Activated naive CD4-positive, alpha-beta T cell treated with anti-CD3 and anti-CD28 coated beads for 36 hours (primary cell): ENCODE measurements at places on chromosomes 2 and 18. TPM values are rescaled to one million over a fixed set of nuclear protein-coding genes. Genes with fewer than 3 reads are reported as not detected.
A peak's percentile ranks its signal among the peaks of the same experiment; 100 is the strongest.

GRCh38 chr2:135945526-135945925 is 39.9 kb downstream of the DARS1 start:
- peaks cover 48% of the 10 kb centered on the region for H3K36me3 ChIP-seq
- H3K27ac ChIP-seq: no peak overlapping the region
- no peak overlapping the region for H3K4me3 ChIP-seq
- no peaks in the 10 kb centered on the region for H3K27me3 ChIP-seq
- DNase-seq: no peak

GRCh38 chr2:70793450-70793849 is 3.0 kb upstream of the FIGLA start:
- H3K36me3 ChIP-seq: no peaks in the 10 kb centered on the region
- H3K27ac ChIP-seq: no peak overlapping the region
- H3K27me3 ChIP-seq: peaks cover 29% of the 10 kb centered on the region
- no peak for DNase-seq
- no peak overlapping the region for H3K4me3 ChIP-seq

- no peak overlapping the region for H3K27ac ChIP-seq
- H3K36me3 ChIP-seq: no peaks in the 10 kb centered on the region
- DNase-seq: no peak
- H3K27me3 ChIP-seq: no peaks in the 10 kb centered on the region
- no peak overlapping the region for H3K4me3 ChIP-seq
- H3K4me1 ChIP-seq: no peaks in the 10 kb centered on the region
These were observed 797.0 kb upstream of the CHAC2 start for GRCh38 chr2:52970642-52971041.

- no peak for DNase-seq
- no peak overlapping the region for H3K4me3 ChIP-seq
- H3K27ac ChIP-seq: no peak overlapping the region
- no peaks in the 10 kb centered on the region for H3K4me1 ChIP-seq
- H3K27me3 ChIP-seq: no peaks in the 10 kb centered on the region
These were observed 43.3 kb downstream of the KCNH7 start for GRCh38 chr2:162795312-162795711.

DNA sequence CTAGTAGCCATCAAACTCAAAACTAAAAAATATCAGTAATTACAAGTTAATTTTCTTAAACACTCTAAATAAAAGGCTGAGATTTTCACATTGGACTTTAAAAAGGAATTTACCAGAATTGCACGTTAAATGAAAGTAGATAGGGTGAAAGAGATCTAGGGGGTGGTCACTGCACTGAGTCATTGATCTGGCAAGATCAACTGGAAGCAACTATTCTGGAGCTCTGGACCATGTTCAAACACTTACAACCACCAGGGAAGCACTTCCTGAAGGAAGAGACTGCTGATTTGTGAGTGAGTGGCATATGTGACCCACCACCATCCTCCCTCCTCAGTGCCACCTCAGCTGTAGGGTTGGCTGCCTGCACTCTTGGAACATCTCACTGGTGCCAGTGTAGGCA is 111.8 kb downstream of the UGGT1 start:
- H3K36me3 ChIP-seq: no peaks in the 10 kb centered on the region
- no peak overlapping the region for H3K27ac ChIP-seq
- no peaks in the 10 kb centered on the region for H3K4me1 ChIP-seq
- H3K4me3 ChIP-seq: no peak overlapping the region
- no peaks in the 10 kb centered on the region for H3K27me3 ChIP-seq
- no peak for DNase-seq

GRCh38 chr2:229287823-229288222 is 16.7 kb upstream of the PID1 start:
- no peaks in the 10 kb centered on the region for H3K4me1 ChIP-seq
- no peak for DNase-seq

DNA sequence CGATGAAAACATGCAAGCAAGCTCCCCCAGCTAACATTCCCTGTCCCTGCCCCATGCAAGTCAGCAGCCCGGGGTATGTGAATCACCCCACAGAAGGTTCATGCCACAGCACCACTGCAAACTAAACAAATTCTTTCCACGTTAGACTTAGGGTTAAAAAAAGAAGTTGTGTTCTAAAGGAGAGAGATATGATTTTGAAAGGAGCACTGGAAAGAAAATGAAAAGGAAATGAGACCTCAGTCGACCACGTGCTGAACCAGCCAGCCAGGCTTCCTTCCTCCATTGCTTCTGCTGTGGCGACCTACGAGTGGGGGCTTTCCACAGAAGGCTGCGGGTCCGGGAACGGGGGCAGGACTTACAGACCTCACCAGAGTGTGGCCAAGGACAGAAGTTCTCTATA is 52.0 kb downstream of the ARL4C start:
- H3K4me1 ChIP-seq: peaks cover 75% of the 10 kb centered on the region
- H3K36me3 ChIP-seq: peaks cover 10% of the 10 kb centered on the region
- H3K4me3 ChIP-seq: peak overlapping the region; percentile 56
- H3K27ac ChIP-seq: peak overlapping the region; percentile 86
- peak; percentile 66 for DNase-seq

- H3K27me3 ChIP-seq: peaks cover 4% of the 10 kb centered on the region
- no peaks in the 10 kb centered on the region for H3K36me3 ChIP-seq
- H3K4me1 ChIP-seq: no peaks in the 10 kb centered on the region
- DNase-seq: no peak
These were observed 430.6 kb upstream of the RAB6C start for GRCh38 chr2:129548880-129549279.

GRCh38 chr2:7896940-7897487 is 784.8 kb upstream of the ID2 start:
- H3K27ac ChIP-seq: no peak overlapping the region
- peaks cover 11% of the 10 kb centered on the region for H3K4me1 ChIP-seq
- H3K27me3 ChIP-seq: peaks cover 4% of the 10 kb centered on the region
- no peak overlapping the region for H3K4me3 ChIP-seq
- DNase-seq: no peak
- H3K36me3 ChIP-seq: no peaks in the 10 kb centered on the region

- DNase-seq: no peak
- H3K4me1 ChIP-seq: no peaks in the 10 kb centered on the region
- no peaks in the 10 kb centered on the region for H3K36me3 ChIP-seq
- H3K27ac ChIP-seq: no peak overlapping the region
These were observed 60.3 kb downstream of the STEAP3 start for GRCh38 chr2:119283873-119284331.

DNA sequence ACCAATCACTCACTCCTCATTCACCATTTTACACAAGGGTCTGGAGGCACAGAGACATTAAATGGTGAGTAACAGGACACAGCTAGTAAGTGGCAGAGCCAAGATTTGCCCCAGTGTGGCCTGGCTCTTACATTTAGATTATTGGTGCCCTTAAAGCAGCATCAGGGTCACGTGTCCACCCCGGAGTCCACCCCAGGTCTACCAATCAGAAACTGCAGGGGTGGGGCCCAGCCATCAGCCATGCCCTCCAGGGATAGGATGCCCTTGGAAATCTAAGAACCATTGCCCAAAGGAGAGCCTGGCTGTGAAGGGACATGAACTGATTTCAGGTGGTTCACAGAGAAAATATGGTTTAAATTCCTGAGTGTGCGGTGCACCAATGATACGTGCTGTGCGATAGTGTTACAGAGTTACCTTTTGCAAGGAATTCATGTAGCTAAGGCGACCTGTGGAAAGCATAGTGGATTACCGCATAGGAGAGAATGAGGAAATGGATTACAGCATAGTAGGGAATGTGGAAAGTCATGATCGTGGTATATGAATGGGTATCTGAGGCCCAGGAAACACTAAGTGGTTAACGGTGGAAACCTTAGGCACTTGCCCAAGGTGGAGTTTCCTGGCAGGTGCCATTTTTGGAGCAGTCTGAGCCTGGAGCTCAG is 17.8 kb downstream of the IGFBP5 start:
- peaks cover 2% of the 10 kb centered on the region for H3K4me1 ChIP-seq
- H3K27me3 ChIP-seq: peaks cover 2% of the 10 kb centered on the region
- no peak overlapping the region for H3K27ac ChIP-seq
- no peak for DNase-seq
- H3K36me3 ChIP-seq: no peaks in the 10 kb centered on the region

- H3K4me3 ChIP-seq: peak overlapping the region; percentile 7
- no peaks in the 10 kb centered on the region for H3K36me3 ChIP-seq
- DNase-seq: peak; percentile 52
- peaks cover 54% of the 10 kb centered on the region for H3K4me1 ChIP-seq
- peak overlapping the region; percentile 4 for H3K27ac ChIP-seq
These were observed 35.9 kb upstream of the SLC14A1 start for GRCh38 chr18:45688113-45688512.

GRCh38 chr2:7835693-7836680 is 845.9 kb upstream of the ID2 start:
- H3K36me3 ChIP-seq: no peaks in the 10 kb centered on the region
- no peak overlapping the region for H3K4me3 ChIP-seq
- H3K4me1 ChIP-seq: peaks cover 13% of the 10 kb centered on the region
- H3K27me3 ChIP-seq: no peaks in the 10 kb centered on the region
- H3K27ac ChIP-seq: no peak overlapping the region

GRCh38 chr2:224268441-224268840 is 133.5 kb downstream of the FAM124B start:
- H3K4me1 ChIP-seq: no peaks in the 10 kb centered on the region
- DNase-seq: no peak
- no peak overlapping the region for H3K27ac ChIP-seq
- H3K36me3 ChIP-seq: no peaks in the 10 kb centered on the region

DNA sequence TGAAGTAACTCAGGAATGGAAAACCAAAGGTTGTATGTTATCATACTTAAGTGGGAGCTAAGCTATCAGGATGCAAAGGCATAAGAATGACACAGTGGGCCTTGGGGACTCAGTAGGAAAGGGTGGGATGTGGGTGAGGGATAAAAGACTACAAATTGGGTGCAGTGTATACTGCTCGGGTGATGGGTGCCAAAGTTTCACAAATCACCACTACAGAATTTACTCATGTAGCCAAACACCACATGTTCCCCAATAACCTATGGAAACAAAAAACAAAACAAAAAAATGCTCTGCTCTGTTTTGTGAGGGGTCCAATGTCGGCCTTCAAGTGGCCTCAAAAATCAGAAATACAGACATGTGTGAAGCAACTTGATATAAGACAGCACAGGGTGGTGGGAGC is 8.9 kb upstream of the RNF144A start:
- H3K4me1 ChIP-seq: peaks cover 78% of the 10 kb centered on the region
- peaks cover 64% of the 10 kb centered on the region for H3K36me3 ChIP-seq
- DNase-seq: no peak
- peak overlapping the region; percentile 100 for H3K27ac ChIP-seq
- H3K4me3 ChIP-seq: no peak overlapping the region

DNA sequence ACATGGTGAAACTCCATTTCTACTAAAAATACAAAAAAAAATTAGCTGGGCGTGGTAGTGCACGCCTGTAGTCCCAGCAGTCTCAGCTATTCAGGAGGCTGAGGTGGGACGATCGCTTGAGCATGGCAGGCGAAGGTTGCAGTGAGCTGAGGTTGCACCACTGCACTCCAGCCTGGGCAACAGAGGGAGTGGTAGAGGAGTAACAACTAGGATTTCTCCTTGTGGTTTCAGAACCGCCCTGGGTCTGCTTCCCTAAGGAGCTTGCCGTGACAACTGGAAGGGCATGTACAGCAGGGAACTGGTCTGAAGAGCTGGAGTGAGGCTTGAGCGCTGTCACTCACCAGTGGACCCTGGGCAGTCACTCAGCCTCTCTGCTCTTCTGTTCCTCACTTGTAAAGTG is 29.1 kb downstream of the REEP1 start:
- no peaks in the 10 kb centered on the region for H3K4me1 ChIP-seq
- no peak overlapping the region for H3K27ac ChIP-seq
- no peaks in the 10 kb centered on the region for H3K27me3 ChIP-seq
- no peaks in the 10 kb centered on the region for H3K36me3 ChIP-seq

DNA sequence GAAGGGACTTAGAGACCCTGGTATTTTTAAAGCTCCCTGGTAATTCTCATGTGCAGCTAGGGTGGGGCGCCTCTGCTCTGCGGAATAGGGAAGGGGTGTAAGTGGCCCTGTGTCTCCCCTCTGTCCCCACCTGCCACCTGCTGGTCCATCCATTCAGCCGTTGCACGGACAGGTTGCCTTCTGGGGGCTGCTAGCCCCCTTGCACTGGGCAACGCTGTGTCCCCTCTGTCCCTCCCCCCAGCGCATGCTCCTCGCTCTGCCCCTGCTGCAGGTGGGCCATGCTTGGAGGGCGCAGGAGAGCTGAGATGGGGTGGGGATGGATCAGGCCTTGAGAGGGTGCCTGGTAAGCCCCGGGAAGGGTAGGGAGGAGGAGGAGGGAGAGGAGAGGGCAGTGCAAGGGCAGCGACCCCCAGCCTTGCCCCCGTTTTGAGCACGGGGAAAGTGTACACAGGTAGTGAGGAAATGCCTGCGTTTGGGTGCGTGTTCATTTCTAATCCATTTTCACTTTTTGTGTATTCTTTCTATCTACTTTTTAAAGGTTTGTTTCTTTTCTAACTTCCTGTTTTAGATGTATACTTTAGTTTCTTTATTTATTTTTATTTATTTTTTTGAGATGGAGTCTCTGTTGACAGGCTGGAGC is 23.9 kb downstream of the RRM2 start:
- H3K36me3 ChIP-seq: peaks cover 47% of the 10 kb centered on the region
- no peak overlapping the region for H3K27ac ChIP-seq
- H3K4me1 ChIP-seq: peaks cover 17% of the 10 kb centered on the region
- H3K27me3 ChIP-seq: no peaks in the 10 kb centered on the region
- H3K4me3 ChIP-seq: no peak overlapping the region
- no peak for DNase-seq

DNA sequence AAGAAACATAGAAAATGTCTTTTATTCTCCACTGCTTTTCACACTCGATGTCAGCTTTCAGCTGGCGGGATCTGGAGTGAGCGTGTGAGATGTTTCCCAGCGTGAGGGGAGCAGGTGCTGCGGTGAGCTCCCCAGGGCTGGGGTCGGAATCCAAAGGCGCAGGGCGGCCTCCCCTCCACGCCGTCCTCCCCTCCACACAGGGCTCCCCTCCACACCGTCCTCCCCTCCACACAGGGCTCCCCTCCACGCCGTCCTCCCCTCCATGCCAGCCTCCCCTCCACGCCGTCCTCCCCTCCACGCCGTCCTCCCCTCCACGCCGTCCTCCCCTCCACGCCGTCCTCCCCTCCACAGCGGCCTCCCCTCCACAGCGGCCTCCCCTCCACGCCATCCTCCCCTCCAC is 26.9 kb upstream of the KCNG2 start:
- H3K27me3 ChIP-seq: peaks cover 25% of the 10 kb centered on the region
- no peak overlapping the region for H3K27ac ChIP-seq
- DNase-seq: no peak
- peaks cover 4% of the 10 kb centered on the region for H3K36me3 ChIP-seq

DNA sequence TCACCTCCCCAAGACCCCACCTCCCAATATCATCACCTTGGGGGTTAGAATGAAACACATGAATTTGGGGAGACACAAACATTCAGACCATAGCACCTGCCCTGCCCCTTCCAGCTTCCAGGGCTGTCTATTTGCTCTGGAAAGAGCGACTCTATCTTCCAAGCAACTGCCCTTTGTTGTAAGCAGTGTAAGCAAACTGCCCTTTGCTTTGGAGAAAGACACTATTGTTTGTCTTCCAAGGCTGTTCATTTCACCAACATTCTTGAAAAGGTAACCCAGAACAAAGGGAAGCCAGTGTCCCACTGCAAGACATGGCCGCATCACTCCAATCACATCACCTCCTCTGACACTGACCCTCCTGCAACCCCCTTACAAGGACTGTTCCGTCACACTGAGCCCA is 16.9 kb upstream of the SEH1L start:
- no peak overlapping the region for H3K27ac ChIP-seq
- no peaks in the 10 kb centered on the region for H3K27me3 ChIP-seq
- no peaks in the 10 kb centered on the region for H3K36me3 ChIP-seq
- no peak for DNase-seq
- H3K4me1 ChIP-seq: peaks cover 3% of the 10 kb centered on the region
- H3K4me3 ChIP-seq: no peak overlapping the region

The ITPRIPL1 gene
- 13.4 TPM for total RNA-seq

The ERFE gene
- not detected for total RNA-seq

The ANKRD62 gene
- total RNA-seq: not detected

The NOL4 gene
- not detected for total RNA-seq

The SERPINB4 gene
- total RNA-seq: not detected

The KATNAL2 gene
- total RNA-seq: 0.45 TPM

The PRKAG3 gene
- total RNA-seq: not detected
